ENCODE measurements at places on chromosomes 12 and 14.

- no peak for DNase-seq
These were observed 96.2 kb upstream of the ALX1 start for GRCh38 chr12:85183855-85184254.

GRCh38 chr12:7369274-7369729, 65.4 kb downstream of the ACSM4 start:
- DNase-seq = no peak

GRCh38 chr14:105142651-105143450, 25.7 kb downstream of the JAG2 start:
- no peak for DNase-seq

DNA sequence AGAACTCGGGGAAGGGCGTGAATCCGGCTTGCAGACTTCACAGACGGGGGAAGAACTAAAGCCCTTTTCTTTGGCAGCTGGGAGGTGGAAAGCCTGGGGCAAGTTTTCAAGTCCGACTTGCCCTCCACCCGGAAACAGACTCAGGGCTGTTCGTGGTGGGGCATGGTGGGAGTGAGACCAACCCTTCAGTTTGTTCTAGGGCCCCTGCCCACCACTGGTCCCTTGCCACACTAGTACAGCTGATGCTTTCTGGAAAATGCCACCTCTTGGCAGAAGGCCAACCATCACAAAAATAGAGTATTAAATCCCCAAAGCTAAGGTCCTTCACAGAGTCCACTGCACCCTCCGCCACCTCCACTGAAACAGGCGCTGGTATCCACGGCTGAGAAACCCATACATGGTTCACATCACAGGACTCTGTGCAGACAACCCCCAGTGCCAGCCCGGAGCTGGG, 50.4 kb upstream of the DDX11 start:
- DNase-seq = no peak

- no peak for DNase-seq
These were observed 23.5 kb downstream of the UBR7 start for GRCh38 chr14:93230539-93230938.

DNA sequence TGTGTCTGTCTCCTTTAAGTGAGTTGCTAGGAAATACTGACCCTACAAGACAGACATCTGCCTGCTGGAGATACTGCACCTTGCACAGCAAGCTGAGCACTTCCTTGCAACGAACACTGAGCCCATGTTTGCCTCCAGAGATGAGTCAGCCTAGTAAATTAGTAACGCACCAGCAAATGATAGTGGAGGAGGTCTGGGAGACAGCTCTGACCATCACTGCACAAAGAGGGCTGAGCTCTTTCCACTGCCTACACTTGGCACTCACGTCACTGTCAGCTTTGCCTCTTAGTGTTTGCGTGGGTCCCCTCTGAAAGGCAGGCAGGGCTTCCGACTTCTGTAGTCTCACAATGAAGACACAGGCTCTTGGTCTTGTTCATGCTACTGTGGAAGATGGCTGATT, 109.0 kb downstream of the APAF1 start:
- peak; percentile 85 for DNase-seq

GRCh38 chr12:27779416-27779919, 565 bp upstream of the KLHL42 start:
- no peak for DNase-seq

GRCh38 chr14:69153152-69153872, 393 bp upstream of the DCAF5 start:
- DNase-seq = peak; percentile 93

DNA sequence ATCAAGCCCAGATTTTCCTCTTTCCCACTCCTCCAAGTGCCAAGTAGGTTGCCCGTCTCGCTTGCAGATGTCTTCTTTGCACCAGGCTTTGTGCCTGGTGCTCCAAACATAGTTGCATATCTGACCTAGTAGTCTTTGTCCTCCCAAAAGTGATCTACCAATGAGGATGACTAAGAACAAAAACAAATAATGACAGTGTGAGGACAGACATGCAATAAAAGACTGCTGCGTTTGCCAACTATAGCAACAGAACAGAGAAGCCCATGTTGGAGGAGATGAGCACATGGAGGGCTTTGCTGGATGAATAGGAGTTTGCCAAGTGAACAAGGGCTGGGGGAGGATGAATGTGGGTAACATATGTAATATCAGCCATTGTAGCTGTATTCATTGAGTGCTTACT, 15.6 kb downstream of the DTX1 start:
- peak; percentile 11 for DNase-seq

- peak; percentile 66 for DNase-seq
These were observed 55.0 kb downstream of the PHETA1 start for GRCh38 chr12:111313833-111314259.

- DNase-seq = peak; percentile 52
These were observed 29.3 kb downstream of the ZCRB1 start for GRCh38 chr12:42296503-42297109.

- DNase-seq = no peak
These were observed 37.3 kb upstream of the ATXN2 start for GRCh38 chr12:111636209-111636945.

DNA sequence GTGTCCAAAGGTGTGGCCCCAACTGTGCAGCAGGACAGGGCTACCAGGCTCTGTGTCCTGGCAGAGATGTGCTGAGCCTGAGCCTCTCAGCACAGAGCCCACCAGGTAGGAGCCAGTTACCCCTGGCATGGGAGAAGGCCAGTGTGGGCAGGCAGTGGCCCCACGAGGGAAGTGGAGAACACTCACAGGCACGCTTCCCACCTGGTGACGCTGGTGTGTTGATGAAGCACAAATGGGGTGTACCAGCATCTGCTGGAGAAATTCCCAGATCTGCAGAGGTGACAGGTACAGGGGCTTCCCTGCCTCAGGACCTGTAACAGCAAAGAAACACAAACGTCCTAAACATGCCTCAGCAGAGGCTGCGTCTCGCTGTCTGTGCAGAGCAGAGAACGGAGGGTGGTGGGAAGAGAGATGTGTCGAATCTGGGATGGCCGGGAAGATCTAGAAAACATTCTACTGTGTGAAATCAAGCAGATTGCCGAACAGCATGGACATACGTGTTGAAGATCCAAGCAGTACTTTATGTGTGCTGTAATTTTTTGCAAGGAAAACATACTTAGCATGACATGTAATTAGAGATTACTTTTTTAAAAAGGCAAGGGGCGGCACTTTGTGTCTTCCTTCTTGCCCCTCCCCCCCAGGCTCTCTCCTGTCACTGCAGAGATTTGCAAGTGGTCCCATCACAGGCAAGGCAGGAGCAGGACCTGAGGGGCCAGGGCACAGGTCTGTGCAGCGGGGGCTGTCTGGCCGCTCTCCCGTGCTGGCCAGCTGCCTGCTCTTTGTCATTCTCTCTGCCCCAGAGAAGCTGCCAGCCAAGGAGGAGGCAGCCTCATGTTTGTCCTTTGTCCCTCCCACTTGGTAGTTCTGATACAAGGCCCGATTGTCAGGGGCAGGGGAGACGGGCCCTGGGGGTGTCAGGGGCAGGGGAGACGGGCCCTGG, 17.3 kb downstream of the HIP1R start:
- no peak for DNase-seq

GRCh38 chr14:64715628-64716412, 11.6 kb downstream of the PLEKHG3 start:
- no peak for DNase-seq

GRCh38 chr14:33934043-33934750, 16.7 kb downstream of the EGLN3 start:
- DNase-seq = no peak

DNA sequence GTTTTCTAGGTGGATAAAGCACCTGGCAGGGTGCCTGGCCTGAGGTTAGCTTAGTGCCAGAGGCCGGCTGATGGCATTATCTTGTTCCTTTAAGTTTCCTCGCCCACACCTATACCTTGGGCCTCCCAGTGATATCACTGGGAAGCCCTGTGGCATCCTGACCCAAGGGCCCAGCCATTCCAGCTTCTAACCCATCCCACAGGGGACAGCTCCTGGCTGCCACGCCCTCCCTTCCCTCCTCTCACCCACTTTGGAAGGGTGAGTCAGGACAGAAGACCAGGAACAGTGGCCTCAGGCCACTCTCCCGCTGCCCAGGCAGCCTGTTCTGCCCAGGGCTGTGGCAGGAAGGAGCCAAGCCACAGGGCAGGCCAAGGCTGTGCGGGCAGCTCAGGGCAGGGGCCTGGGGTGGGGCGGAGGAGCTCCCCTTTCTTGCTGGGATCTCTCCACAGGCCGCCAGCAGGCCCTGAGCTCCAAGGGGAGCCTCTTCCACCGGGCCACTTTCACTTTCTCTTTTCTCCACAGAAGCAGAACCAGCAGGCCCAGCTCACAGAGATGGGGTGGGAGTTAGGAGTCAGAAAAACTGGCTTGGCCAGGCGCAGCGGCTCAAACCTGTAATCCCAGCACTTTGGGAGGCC, 75.1 kb downstream of the IRF2BPL start:
- peak; percentile 44 for DNase-seq

- DNase-seq = no peak
These were observed 9.4 kb downstream of the SPRYD3 start for GRCh38 chr12:53069621-53070410.

GRCh38 chr12:69309461-69309860, 38.7 kb upstream of the LYZ start:
- DNase-seq = no peak

GRCh38 chr12:62806244-62806836, 128.6 kb downstream of the PPM1H start:
- DNase-seq = no peak

GRCh38 chr12:65656891-65657351, 167.4 kb upstream of the HMGA2 start:
- peak; percentile 84 for DNase-seq

GRCh38 chr14:24844011-24844410, 205.9 kb downstream of the STXBP6 start:
- no peak for DNase-seq

DNA sequence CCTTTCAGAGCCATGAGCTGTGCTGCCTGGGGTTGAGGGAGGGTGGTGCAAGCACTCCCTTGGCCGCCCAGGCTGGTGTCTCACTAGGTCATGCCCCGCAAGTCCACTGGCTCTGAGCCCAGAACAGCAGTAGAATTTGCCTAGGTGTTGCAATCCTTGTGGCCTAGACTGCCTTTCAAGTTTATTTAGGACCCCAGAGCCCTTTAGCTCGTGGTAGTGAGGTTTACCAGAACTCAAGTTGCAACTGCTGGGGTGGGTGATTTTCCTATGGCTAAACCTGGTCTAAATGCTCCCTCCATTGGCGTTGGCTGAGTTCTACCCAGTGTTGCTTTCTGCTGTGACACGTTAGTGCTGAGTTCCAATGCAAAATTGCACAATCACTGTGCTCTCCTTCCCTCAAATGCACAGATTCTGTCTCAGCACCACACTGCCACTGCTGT, 287.2 kb downstream of the BCAT1 start:
- DNase-seq = no peak

DNA sequence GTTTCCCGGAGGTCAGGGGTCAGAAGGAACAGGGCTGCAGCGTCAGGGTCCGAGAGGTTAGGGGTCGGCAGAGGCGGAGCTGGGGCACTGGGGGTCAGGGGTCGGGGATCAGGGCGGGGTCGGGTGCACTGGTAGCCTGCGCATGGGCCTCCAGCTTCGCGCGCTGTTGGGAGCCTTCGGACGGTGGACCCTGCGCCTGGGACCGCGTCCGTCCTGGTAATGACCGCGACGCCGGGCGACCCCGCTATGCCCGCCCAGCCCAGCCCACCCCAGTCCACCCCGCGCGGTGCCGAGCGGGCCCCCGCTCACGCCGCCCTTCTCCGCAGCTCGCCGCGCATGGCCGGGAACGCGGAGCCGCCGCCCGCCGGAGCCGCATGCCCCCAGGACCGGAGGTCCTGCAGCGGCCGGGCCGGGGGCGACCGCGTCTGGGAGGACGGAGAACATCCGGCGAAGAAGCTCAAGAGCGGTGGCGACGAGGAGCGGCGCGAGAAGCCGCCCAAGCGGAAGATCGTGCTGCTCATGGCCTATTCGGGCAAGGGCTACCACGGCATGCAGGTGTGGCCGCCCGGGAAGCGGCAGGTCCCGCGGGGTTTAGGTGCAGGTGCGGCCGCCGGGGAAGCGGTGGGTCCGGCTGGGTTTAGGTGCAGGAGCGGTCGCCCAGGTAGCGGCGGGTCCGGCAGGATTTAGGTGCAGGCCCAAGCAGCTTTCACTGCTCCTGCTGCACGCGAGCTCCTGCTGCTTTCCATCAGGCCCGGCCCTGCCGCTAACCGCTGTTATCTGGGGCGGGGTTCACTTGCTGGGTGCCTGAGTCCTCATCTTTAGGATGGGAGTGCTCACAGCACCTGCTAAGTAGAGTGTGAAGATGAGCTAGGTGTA, 743 bp downstream of the PUS1 start:
- DNase-seq = peak; percentile 26

DNA sequence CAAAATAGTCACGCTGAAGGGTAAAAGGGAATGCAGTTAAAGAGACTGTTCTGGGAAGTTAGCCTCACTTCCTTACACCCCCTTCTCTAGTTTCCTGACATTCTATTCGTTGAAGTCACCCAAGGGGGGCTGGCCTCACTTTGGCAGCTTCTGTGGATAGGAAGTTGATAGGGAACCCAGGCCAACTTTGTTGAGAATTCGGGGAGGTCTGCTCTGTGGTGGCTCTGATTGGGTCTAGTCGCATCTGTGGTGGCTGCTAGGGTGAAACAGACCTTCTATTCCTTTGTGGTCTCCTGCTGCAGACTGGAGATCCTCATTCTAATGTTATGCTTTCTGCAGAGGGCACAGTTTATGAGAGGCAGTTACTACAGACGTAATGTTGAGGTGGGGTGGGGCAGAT, 28.8 kb upstream of the GZMB start:
- no peak for DNase-seq

- DNase-seq = no peak
These were observed 135.1 kb downstream of the MON2 start for GRCh38 chr12:62601765-62602164.

DNA sequence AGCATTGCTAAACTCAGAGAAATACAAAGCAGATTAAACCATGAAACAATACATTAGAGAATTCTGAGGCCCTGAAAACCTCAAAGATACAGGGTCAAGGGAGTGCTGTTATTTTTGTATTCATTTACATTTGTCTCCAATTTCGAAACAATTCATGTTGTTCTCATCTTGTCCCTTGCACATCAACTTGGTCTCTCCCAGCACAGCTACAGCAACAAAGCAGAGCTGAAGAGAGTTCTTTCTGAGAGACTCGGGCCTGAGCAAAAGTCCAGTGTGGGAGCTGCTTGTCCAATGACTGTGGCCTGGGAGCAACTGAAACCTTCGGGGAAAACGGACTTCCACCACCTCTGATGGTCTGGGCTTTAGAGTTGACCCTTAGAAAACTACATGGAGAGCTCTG, 79.4 kb upstream of the CDKN3 start:
- DNase-seq = no peak

- DNase-seq = no peak
These were observed 572 bp upstream of the RASSF8 start for GRCh38 chr12:25957793-25958427.

GRCh38 chr14:21414137-21414631, 30.4 kb upstream of the SUPT16H start:
- DNase-seq = peak; percentile 70

GRCh38 chr12:96465896-96466295, 23.5 kb upstream of the CFAP54 start:
- DNase-seq = no peak

Data from activated CD4-positive, alpha-beta T cell treated with anti-CD3 and anti-CD28 coated beads, Interleukin-2, Interleukin-4, amounts not matched to agents 100 ng/mL and 50 ng/mL, durations not matched to agents 16 hours and 8 hours (primary cell).